ENCODE measurements at places on chromosomes 2 and 18. TPM values are rescaled to one million over a fixed set of nuclear protein-coding genes. Genes with fewer than 3 reads are reported as not detected.

MC5R gene
- total RNA-seq, result not detected

LCT gene
- not detected for total RNA-seq

CTNNA2 gene
- not detected for total RNA-seq

CDK15 gene
- total RNA-seq, result 2.4 TPM

GALR1 gene
- total RNA-seq, result not detected

GLI2 gene
- 30.3 TPM for total RNA-seq
